Activated T-cell treated with anti-CD3 and anti-CD28 coated beads, Interleukin-2, amount 50 U/mL, for 4 hours (primary cell): ENCODE measurements at places on chromosomes 12 and 14. TPM values are rescaled to one million over a fixed set of nuclear protein-coding genes. Genes with fewer than 3 reads are reported as not detected.

- no peak for DNase-seq
Observed at GRCh38 chr12:75979181-75979580, 52.4 kb downstream of the PHLDA1 start.

DNA sequence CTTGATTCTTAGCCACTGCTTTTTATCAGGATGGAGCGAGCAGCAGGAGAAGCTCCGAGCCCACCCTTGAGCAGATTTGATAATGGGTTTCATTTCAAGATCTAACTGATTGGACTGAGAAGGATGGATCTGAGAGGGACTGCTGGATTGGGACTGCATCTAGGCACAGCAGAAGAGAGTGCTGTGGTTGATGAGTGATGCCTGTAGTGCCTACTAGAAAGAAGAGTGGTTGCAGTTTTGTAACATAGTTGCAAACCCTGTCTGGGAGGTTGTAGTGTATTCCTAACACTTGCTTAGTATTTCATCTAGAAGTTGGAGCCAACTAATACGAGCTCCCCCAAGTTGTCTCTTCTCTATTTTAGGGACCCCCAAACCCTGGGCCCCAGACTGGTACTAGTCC lies 88.7 kb downstream of the ASCL1 start:
- no peak for DNase-seq

The NUAK1 gene
- total RNA-seq: 0.05 TPM

- DNase-seq: no peak
Observed at GRCh38 chr14:75470238-75470797, 42.5 kb downstream of the JDP2 start.

DNA sequence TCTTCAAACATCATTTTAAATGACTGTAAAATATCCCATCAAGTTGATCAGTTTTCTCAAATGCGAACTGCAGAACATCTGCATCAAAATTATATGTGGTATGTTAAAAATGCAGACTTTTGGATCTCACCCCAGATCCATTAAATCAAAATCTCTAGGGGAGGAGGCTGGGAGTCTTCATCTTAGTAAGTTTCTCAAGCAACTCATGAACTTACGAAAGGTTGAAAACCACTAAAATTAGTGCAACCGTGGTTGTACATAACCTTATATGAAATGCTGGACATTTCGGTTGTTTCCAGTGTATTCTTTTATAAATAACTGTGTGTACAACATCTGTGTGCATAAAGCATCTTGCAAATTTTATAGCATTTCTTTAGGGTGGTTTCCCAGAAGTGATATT lies 39.2 kb downstream of the ZFP36L1 start:
- no peak for DNase-seq

The DNAH10 gene
- 0.20 TPM for total RNA-seq
